ENCODE measurements at places on chromosomes 7 and 10. TPM values are rescaled to one million over a fixed set of nuclear protein-coding genes. Genes with fewer than 3 reads are reported as not detected.
A peak's percentile ranks its signal among the peaks of the same experiment; 100 is the strongest.

MYO1G gene
- polyA plus RNA-seq: 0.77 TPM

DNA sequence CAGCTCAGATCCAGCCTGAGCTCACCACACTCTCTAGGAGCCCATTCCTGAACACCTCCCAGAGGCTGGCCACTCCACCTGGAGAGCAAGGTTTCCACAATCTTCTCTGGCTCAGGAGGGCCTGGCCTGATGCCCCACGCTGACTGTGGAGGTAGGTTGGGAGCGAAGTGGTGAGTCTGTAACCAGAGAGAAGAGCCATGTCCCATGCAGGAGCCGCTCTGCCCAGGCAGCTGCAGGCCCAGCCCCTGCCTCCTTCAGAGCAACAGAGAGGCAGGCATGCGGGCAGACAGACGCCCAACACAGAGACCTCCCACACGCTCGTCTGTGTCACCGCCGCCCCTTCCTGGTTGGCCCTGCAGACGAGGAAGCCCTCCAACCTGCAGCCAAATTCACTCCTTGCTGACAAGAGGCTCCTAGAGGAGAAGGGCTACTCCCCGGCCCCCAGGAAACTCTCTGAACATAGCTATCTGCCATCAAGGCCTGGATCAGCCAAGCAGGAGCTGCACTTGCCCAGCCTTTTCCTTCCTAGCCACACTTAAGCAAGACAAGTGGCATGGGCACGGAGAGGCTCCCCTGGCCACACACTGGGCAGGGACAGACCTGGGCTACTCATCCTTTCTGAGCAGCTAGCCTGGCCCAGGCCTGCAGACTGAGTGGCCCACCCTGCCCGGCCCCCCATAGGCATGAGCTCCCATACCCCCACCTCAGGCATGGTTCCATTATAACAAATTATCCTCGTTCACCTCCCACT lies 101.9 kb downstream of the GRID1 start:
- no peak for DNase-seq

DNA sequence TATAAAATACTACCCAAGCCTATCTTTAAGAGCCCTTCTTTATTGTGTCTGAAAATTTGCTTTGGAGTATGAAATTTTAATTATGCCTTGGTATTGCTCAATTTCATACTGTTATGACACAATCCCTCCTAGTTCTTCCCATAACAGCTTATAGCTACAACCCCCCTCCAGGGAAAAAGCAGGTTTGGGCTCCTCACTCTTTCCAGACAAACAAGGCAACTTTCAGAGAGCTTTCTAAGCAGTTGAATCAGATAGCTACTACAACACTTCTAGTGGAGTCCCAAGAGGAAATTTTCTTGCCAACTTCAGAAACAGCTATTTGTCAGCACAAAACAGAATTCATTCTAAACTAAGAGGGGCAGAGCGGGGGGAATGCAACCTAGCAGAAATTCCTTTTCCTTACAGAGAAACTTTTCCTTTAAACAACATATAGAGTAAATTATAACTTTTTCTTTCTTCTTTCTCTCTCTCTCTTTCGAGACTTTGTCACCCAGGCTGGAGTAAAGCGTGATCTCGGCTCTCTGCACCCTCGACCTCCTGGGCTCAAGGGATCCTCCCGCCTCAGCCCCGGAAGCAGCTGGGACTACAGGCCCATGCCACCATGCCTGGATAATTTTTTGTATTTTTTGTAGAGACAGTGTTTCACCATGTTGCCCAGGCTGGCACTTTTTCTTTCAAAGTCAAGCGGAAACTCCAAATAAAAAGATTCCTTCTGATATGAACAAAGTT lies 26.0 kb upstream of the JMJD1C start:
- peak; percentile 82 for DNase-seq

DNA sequence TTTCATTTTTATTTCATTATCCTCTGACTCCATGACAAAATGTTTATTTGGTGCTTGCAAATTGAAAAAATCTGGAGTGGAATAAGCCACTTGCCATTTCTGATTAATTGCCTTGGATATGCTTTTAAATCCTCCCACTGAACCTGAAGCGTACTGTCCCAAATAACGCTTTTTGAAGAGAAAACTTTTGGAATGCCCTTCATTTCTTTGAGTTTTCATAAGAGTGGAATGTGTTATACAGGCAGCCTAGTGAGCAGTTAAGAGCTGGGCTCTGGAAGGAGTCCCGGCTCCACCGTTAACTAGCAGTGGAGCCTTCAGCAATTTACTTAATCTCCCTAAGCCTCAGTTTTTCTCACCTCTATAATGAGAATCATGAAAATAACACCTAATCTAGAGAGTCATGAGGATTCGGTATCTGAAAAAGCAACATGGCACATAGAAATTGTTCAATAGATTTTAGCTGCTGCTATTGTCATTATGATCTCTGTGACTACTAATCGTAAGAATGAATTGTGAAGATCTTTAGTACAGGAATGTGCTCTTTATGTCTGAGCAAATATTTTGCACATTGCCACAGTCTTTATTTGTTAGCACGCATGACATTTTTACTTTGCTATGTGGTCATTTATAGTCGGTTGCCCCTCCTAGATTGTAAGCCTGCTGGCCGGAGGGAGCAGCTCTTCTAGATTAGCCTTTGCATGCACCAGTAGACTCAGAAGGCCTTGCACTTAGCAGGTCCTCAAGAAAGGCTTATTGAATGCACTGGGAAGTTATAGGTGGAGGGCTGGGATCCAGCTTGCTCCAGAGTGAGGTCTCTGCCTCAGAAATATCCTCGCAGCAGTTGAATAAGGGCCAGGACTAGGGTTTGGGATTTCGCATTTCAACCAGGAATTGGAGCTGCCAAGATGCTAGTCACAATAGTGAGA lies 59.4 kb downstream of the PLCE1 start:
- no peak for DNase-seq

ITIH2 gene
- polyA plus RNA-seq: 0.24 TPM

- DNase-seq: no peak
These were observed 50.1 kb upstream of the GDF10 start for GRCh38 chr10:47249881-47250280.

DNA sequence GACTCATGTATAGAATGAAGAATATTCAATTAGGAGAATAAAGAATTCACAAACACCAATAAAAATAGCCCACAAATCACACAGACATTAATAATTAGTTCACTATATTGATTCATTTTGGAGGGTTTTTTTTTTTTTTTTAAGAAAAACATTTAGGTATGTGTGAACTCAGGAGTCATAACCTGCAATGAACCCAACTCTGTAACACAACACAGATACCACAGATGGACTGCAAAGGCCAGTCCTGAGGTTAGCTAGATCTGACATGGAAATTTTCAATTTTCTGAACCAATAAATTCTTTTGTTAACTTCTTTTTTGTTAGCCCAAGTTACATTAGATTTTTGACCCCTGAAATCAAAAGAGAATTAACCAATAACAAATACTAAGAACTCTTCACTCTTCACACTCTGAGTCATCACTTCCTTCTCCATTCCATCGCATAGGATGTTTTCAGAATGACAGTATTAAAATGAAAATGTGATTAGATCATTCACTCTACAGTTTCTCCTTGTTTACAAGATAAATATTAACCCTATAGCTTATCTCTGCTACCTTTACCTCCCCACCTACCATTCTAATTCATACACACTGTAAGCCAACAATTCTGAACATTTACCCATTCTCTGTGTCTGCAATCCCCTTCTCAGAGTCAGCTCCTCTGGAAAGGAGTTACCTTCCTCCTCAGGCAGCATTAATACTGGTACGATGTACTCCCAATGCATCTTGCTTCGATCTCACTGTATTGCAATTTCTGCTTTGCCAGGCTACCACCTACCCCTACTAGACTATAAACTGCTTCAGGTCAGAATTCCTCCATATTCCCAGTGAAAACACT lies 141.5 kb downstream of the LRRN3 start:
- no peak for DNase-seq

DGKB gene
- 0.53 TPM for polyA plus RNA-seq

All from forelimb muscle (tissue), 1 donor.